Aorta (tissue), 5 donors: ENCODE measurements at places on chromosomes 4 and X. TPM values are rescaled to one million over a fixed set of nuclear protein-coding genes. Genes with fewer than 3 reads are reported as not detected.

ENOPH1 gene
- 24.4 TPM for polyA plus RNA-seq

HOPX gene
- polyA plus RNA-seq: 20.4 TPM

UGT2A1 gene
- polyA plus RNA-seq: not detected

ALAS2 gene
- polyA plus RNA-seq: not detected

HTN3 gene
- polyA plus RNA-seq: not detected

PRDM8 gene
- polyA plus RNA-seq: 1.0 TPM

FTSJ1 gene
- 45.1 TPM for polyA plus RNA-seq

TBC1D9 gene
- 4.7 TPM for polyA plus RNA-seq

MID1IP1 gene
- 27.9 TPM for polyA plus RNA-seq

MRFAP1L1 gene
- polyA plus RNA-seq: 47.8 TPM

FDCSP gene
- polyA plus RNA-seq: not detected
